ENCODE measurements at places on chromosomes 5 and 9. TPM values are rescaled to one million over a fixed set of nuclear protein-coding genes. Genes with fewer than 3 reads are reported as not detected.

- peaks cover 50% of the 10 kb centered on the region for H3K4me1 ChIP-seq
- H3K36me3 ChIP-seq, result no peaks in the 10 kb centered on the region
- peak; percentile 81 for DNase-seq
- H3K4me3 ChIP-seq, result no peak overlapping the region
- peak overlapping the region; percentile 39 for H3K27ac ChIP-seq
Measured at GRCh38 chr5:138721979-138722378, 31.2 kb upstream of the CTNNA1 start.

AGXT2 gene
- polyA plus RNA-seq, result 33.8 TPM

GRCh38 chr9:76087976-76088375 is 197.5 kb downstream of the PCSK5 start:
- peaks cover 45% of the 10 kb centered on the region for H3K36me3 ChIP-seq
- DNase-seq, result no peak
- no peaks in the 10 kb centered on the region for H3K4me1 ChIP-seq
- H3K27me3 ChIP-seq, result no peaks in the 10 kb centered on the region
- H3K27ac ChIP-seq, result no peak overlapping the region

DNA sequence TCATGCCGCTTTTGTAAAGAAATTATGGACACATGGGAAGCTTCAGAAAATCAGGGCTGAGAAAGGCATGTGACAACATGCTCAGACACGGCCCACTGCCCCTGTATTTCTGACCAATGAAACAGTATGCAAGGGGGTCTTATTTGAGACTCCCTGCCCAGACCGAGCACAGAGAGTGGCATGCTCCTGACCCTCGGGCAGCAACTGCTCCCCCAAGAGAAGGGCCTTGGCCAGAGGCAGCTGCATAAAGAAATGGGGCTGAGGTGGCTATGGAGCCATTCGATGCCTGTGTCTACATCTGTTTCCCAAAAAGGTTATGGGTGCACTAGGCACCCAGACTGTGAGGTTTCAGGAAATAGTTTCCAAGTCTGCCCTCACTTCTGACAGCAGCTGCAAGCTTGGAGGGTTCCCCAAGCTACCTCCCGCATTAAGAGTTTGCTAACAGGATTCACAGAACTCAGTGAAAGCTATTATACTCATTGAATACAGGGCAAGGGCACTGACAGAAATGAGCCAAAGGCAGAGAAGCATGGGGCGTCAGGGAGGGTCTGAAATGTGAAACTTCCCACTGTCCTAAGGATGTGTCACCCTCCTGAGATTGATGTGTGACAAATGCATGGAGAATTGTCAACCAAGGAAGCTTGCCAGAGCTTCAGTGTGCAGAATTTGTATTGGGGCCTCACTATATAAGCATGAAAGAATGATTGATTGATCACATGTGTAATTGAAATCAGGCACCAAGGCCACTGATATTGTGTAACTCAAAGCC is 94.3 kb downstream of the DAP start:
- H3K36me3 ChIP-seq, result no peaks in the 10 kb centered on the region
- no peak overlapping the region for H3K27ac ChIP-seq
- no peak overlapping the region for H3K4me3 ChIP-seq
- DNase-seq, result no peak

CBY3 gene
- 1.2 TPM for polyA plus RNA-seq
